ENCODE measurements at places on chromosomes 7 and 10.

GRCh38 chr10:95477175-95477520 lies 84.0 kb downstream of the SORBS1 start:
- no peak for DNase-seq

DNA sequence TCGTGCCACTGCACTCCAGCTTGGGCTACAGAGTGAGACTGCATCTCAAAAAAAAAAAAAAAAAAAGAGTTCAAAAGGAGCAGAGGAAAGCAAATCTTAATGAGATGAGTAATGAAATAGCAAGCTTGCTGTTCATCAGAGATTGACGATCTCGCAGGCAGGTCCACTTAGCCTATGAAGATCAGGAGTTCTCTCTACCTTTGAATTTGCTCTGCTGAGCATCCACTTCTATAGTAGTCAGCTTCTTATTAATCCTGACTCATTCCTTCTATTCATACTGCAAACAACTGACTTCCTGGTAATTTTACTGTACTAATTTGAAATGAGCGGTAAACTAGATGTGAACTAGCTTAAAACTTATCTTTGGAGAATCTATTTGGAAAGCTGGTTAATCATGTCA lies 1014.6 kb downstream of the GATA3 start:
- DNase-seq = no peak

GRCh38 chr7:5780801-5781496 lies 514 bp downstream of the RNF216 start:
- no peak for DNase-seq

DNA sequence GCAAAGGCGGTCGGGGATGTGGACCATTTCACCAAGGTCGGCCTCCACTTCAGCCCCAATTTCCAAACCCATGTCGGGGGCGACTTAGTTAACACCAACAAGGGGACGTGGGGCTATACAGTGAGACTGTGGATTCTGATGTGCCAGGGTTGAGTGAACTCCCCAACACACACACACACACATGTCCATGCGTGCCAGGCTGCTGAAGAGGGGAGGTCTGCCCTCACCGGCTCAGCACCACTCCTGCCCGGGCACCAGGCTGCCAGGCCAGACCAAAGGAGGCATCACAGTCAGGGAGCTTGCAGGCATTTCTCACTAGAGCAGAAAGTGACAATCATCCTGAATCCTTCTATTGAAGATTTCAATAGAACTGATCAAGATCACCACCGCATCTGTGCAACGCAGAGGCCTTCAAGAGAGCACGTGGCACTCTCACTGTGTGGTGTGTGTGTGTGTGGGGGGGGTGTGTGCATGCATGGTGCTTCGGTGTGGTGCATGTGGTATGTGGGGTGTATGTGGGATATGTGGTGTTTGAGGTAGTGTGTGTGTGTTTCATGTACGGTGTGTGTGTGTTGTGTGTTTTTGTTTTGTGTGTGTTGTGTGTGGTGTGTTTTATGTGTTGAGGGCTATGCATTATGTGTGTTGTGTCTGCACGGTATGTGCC lies 403.5 kb upstream of the RNF32 start:
- DNase-seq = no peak

- DNase-seq = no peak
Observed at GRCh38 chr7:105639667-105640493, 58.6 kb upstream of the EFCAB10 start.

DNA sequence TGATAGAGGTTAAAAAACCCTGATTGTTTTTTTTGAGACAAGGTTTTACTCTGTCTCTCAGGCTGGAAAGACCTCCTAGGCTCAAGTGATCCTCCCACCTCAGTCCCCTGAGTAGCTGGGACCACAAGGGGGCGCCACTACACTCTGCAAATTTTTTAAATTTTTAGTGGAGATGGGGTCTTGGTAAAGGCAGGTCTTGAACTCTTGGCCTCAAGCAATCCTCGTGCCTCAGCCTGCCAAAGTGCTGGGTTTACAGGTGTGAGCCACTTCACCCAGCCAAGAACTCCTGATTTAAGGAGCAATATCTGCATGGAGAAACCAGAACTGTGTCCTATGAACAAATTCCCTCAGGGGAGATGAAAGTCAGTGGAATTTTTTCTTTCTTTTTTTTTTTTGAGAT lies 7.3 kb upstream of the KLHDC10 start:
- DNase-seq = no peak

GRCh38 chr10:27019827-27020226 lies 80.5 kb downstream of the ANKRD26 start:
- DNase-seq = no peak

GRCh38 chr7:28688174-28688573 lies 270.0 kb downstream of the TRIL start:
- no peak for DNase-seq

GRCh38 chr10:71502190-71502589 lies 105.5 kb downstream of the CDH23 start:
- DNase-seq = no peak

DNA sequence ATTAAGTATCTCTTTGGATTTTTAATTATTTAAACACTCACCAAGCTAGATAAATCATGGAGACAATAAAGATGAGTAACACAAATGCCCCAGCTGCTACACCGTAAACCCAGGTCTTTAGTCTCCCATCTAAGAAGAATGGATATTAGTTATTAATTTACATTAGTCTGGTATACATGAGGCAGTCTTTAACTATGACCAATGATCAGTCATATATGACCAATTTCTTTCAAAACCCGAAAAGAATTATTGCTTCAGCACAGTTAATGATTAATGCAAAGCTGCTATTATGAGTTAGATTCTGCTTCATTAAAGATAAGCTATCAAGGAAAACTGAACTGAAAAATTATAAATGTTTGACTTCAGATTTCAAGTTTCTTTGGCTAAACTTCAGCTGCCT lies 402.9 kb downstream of the PHF14 start:
- DNase-seq = no peak

Measured in AG09309 (cell line).